ENCODE measurements at places on chromosomes 2 and 18. TPM values are rescaled to one million over a fixed set of nuclear protein-coding genes. Genes with fewer than 3 reads are reported as not detected.

LYG2 gene
- not detected for total RNA-seq

MMADHC gene
- 396 TPM for total RNA-seq

CYP27C1 gene
- 3.5 TPM for total RNA-seq

IL1RN gene
- total RNA-seq: not detected

SIX3 gene
- not detected for total RNA-seq

FKBP1B gene
- 10.9 TPM for total RNA-seq

CRYBA2 gene
- 0.20 TPM for total RNA-seq

SPC25 gene
- total RNA-seq: 53.0 TPM

UGT1A5 gene
- total RNA-seq: not detected

REG3A gene
- total RNA-seq: not detected

GRCh38 chr18:76750269-76750668 lies 72.1 kb upstream of the ZNF236 start:
- DNase-seq: no peak

DNA sequence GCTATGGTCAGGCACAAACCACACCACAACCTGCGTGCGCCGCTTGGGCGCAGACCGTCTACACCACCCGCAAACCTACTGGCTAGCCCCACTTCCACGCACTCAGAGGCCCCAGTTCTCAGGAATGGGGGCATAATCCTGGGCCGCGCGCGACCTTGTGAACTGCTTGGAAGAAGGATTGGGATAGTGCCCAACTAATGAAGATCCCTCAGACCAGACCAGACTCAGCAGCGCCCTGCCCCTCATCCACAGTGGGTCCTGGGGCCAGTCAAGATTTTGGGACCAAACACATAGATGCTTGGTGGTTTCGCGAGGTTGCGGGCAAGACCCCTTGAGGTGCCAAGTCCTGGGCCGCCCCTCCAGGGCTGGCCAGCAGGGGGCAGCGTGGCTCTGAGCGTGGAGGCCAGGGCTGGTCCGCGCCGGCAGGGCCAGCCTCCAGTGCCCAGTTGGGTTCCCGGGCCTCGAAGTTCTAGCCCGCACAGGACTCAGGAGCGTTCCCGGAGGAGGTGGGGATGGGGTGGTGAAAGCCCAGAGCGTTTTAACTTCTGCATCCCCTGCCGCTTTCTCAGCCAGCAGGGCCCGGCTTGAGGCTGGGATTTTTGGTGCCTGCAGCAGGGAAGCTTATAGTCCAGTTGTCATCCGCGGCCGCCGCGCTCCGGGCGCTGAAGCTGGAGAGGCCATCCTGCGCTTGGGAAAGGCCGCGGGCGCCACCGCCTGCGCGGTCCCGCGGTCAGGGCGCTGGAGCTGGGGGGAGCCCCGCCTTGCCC lies 8.3 kb downstream of the OSR1 start:
- DNase-seq: peak; percentile 80

DNA sequence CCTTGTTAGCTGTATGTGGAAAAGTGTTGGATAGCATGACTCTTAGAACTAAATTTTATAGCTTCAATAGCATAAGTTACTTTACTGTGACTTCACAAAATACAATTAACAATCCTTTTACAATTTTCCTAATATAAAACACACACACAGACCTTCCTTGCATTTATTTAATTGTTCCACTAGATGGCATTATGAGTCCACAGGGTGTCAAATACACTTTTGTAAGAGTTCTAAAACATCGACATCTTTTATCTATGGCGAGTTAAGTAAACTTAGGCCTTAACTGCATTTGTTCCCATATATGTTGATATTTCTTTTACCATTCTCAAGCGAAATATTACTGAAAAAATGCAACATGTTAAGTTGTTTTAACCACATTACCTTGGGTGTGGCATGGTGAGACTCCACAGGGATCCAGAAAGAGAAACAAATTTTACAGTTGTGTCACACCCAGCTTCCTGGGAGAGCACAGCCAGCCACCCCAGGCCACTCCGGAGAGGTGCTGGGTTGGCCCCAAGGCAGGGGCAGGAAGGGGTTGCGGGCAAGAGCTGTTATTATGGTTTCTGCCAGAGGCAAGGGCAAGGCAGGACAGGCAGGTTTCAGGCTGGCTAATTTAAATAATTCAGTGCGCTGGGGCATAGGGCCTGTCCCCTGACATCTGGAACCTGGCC lies 312.4 kb upstream of the MC4R start:
- peak; percentile 28 for DNase-seq

DNA sequence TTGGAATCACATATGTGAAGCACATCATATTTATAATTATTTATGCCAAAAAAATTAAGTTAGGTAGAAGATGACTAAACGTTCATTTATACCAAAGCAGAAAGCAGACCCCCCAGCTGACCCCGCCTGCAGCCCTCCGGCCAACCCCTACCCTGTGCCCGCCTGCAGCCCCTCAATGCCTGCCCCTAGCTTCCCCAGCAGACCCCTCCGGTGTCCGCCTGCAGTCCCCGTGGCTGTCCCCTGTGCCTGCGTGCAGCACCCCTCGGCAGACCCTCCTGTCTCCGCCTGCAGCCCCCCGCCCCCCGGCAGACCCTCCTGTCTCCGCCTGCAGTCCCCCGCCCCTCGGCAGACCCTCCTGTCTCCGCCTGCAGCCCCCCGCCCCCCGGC lies 136.2 kb downstream of the NFATC1 start:
- no peak for DNase-seq

GRCh38 chr2:128606837-128607236 lies 288.2 kb upstream of the HS6ST1 start:
- DNase-seq: no peak

DNA sequence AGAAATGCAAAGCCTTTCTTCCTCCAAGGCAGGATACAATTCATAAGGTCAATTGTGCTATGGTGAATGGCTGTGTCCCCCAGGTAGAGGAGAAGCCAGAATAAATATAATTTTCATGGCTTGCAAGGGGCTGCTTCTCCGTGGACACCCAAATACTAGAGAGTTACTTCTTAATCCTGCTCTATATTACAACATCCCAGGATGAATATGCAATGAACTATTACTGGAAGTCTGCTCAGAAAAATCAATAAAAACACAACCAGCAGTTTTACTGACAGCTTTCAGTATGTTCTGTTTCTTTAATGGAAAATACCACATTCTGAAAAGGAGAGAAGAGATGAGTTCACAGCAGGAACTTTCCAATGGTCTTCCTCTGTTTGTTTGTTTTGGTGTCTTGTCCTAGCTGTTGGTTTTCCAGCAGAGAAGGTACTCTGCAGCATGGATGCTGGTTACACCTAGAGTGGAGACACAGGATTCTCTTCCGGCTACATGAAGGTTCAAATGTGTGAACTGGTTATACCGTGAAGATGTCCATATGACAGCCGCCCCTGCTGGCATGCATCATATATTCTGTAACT lies 213.0 kb downstream of the PID1 start:
- no peak for DNase-seq

- peak; percentile 60 for DNase-seq
Observed at GRCh38 chr2:88540346-88540745, 86.9 kb downstream of the EIF2AK3 start.

GRCh38 chr2:189702071-189702470 lies 27.6 kb downstream of the ANKAR start:
- peak; percentile 10 for DNase-seq

DNA sequence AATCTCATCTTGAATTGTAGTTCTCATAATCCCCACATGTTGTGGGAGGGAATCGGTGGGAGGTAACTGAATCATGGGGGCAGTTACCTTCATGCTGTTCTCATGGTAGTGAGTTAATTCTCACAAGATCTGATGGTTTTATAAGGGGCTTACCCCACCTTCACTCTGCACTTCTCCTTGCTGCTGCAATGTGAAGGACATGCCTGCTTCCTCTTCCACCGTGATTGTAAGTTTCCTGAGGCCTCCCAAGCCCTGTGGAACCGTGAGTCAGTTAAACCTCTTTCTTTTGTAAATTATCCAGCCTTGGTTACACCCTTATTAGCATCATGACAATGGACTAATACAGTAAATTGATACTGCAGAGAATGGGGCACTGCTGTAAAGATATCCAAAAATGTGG lies 57.9 kb downstream of the SCN7A start:
- DNase-seq: no peak

DNA sequence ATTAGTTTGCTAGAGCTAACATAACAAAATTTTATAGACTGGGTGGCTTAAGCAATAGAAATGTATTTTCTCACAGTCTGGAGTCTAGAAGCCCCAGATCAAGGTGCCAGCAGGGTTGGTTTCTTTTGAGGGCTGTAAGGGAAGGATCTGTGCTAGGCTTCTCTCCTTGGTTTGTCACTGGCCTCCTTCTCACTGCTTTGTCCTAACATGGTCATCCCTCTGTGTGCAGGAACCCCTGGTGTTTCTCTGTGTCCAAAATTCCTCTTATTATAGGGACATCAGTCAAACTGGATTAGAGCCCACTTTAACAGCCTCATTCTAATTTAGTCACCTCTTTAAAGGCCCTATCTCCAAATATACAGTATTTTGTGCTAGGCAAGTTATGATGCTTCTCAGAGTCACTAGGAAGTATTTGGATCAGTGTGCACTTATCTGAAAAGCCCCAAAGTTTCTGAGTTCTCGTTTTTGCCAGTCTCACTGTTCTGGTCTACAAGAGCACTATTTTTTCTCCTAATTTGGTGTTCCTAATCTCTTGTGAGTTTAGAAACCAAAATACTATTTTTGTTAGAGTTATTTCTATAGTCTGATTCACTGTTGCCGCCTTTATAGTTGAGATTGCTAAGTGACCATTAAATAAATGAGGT lies 29.0 kb downstream of the ZC3H6 start:
- no peak for DNase-seq

GRCh38 chr2:205934443-205934842 lies 151.5 kb downstream of the INO80D start:
- peak; percentile 20 for DNase-seq

- no peak for DNase-seq
Observed at GRCh38 chr2:103986001-103986400, 867.9 kb upstream of the POU3F3 start.

DNA sequence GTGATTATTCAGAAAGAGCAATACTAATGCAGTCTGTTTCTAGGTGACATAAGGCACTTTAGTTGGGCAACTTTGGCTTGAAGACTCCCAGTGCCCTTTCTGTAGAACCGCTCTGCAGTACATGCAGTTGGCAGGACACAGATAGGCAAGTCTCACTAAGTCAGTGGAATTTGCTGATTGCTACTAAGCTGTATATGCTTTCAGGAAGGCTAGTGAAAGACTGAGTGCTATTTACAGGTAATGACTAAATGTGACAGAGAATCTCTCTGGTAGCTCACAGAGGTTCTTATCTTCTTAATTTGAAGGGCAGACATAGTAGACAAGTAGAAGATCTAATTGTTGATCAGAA lies 243.0 kb downstream of the WDPCP start:
- no peak for DNase-seq

DNA sequence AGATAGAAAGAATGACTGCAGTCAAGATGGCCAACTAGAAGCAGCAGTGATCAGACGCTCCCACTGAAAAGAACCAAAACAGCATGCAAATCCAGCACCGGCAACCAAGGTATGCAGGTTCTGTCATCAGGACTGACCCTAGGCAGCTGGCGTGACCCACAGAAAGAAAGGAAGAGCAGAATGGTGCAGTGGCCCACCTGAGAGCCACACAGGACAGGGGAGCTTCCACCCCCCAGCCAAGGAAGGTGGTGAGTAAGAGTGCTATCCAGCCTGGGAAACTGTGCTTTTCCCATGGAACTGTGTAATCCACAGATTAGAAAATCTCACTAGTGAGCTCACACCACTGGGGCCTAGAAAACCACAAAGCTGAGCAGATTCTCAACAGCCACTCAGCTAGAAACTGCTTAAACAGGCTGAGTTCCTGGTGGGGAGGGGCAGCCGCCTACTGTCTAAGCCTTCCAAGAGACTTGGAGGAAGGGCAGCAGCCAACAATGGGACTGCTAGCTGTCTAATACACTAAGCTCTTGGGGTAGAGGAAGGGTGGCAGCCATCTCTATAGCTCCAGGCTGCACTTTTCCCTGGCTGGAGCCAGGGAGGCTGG lies 127.9 kb downstream of the EVA1A start:
- DNase-seq: no peak

DNA sequence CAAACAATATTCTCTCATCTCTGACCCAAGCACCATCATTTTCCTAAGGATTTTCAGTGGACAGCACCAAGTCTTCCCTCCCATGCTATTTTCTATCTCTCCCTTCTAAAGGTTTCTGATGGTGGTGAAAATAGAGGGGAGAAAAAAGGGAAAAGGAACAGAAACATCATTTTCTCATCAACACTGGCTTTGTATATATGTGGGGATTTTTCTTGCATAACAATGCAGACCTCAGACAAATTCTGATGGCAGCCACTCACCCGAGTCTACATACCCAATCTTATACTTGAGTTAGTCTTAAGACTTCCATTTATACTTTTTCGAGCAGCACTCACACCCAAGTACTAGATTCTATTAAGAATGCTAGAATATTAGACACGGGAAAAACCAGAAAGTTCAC lies 95.8 kb downstream of the TMEM163 start:
- DNase-seq: no peak

GRCh38 chr2:236012155-236012554 lies 156.0 kb downstream of the GBX2 start:
- DNase-seq: no peak

GRCh38 chr2:25076749-25077148 lies 34.9 kb downstream of the EFR3B start:
- DNase-seq: no peak

DNA sequence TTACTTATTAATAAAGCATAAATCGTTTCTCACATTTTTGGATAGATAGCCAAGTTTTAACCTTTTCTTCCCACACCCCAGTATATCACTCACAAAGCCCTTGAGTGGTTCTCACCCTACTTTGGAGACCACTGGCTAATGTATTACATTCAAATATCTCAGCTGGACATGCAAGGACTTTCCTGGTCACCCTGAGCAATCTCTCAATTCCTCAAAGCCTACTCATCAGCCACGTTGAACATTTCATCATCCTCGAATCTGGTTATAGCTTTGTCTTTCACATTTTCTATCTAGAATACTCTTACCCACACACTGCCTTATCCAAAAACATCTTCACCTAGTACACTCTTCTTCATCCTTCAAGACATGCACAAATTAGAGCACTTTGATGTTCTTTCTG lies 71.1 kb upstream of the MAPRE2 start:
- no peak for DNase-seq

- peak; percentile 31 for DNase-seq
Observed at GRCh38 chr2:158099716-158100115, 2.0 kb upstream of the UPP2 start.

GRCh38 chr2:237861875-237862527 lies 2.6 kb downstream of the RAMP1 start:
- DNase-seq: no peak

All from RPMI7951 (cell line).